ENCODE measurements at places on chromosomes 5 and 9. TPM values are rescaled to one million over a fixed set of nuclear protein-coding genes. Genes with fewer than 3 reads are reported as not detected.

- DNase-seq = no peak
These were observed 31.1 kb downstream of the UHRF2 start for GRCh38 chr9:6444128-6444527.

DNA sequence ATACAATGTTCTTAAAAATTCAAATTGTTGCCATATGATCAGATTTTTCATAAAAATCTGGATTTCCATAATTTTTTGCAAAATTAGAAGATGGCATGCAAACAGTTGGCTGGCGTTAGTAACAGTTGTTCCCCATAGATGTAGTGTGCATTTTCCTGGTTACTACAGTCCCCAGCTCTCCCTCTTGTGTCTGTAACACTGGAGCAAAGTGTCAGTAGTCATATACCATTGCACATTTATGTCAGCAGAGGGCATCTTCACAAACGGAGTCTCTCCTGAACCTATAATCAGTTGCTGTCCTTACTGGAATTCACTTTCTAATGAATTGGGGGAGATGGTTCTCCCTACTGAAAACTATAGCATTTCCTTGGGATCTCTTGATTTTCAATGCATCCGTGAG is 44.7 kb upstream of the DMAC1 start:
- no peak for DNase-seq

ARID3C gene
- not detected for total RNA-seq

DNA sequence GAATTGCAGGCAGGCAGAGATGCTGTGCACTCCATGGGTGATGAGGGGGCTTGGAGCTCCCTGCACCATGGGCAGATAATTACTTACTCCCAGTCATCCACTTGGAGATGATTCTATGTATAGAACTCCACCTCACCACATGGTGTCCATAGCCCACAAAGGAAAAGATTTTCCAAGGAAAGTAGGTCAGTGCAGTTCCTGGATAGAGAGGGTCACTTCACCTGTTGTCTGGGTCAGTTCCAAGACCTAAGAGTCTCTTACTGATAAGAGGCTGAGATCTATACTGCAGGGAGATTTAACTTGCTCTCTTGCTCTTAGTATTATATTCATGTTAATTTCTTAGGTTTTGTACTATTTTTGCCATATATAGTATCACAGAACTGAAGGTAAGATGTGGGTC is 113.9 kb upstream of the BRINP1 start:
- DNase-seq = no peak

- DNase-seq = no peak
These were observed 62.3 kb downstream of the RAPGEF1 start for GRCh38 chr9:131677444-131678180.

- DNase-seq = no peak
These were observed 475.1 kb upstream of the WWC1 start for GRCh38 chr5:167816354-167816753.

- DNase-seq = no peak
These were observed 70.9 kb downstream of the PRLR start for GRCh38 chr5:35159370-35159742.

QRFP gene
- not detected for total RNA-seq

ZNF782 gene
- total RNA-seq = 8.6 TPM

DNA sequence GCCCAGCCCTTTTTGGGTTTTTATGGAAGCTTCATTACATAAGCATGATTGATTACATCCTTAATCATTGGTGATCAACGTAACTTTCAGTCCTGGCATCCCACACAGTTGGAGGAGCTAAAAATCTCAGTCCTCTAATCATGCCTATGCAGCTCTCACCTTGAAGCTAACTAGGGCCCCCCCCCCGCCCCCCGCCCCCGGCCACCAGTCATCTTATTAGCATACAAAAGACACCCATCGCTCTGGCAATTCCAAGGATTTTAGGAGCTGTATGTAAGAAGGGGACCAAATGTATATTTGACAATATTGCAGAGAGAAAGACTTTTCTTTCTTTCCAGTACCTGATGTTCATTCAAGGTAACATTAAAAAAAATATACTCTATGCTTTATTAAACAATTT is 19.0 kb downstream of the ENC1 start:
- DNase-seq = no peak

DNA sequence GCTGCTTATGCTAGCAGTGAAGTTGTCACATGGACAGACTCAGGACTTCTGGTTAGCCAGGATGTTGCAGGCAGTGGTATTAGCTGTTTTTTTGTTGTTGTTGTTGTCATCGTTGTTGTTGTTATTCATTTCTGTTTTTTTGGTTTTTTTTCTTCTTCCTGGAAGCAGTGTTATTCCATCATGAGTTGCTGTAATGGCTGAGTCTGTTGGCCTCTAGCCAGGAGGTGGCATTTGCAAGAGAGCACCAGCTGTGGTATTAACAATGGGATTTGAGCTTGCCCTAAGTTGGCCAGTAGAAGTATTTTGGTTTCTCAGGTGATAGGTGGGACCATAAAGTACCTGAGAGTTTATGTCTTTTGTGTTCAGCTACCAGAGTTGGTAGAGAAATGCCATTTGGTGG is 561.1 kb downstream of the KCTD16 start:
- DNase-seq = no peak

DNA sequence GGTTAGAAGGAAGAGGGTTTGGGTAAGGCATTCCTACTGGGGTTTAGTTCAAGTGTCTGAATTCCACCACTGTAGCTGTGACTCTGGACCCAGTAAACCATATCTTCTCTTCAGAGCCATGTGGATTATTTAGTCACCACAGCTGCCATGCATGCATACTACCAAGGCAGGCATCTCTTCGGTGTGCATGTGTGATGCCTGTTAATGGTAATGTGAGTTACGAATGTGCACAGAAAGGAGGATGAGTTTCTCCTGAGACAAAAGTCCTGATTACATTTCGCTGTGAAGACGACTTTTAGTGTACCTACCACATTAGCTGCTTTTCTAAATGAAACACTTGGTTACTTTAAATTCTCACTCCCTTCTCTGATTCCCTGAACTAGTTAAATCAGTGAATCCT is 9.3 kb downstream of the PBX3 start:
- DNase-seq = no peak

BTNL3 gene
- total RNA-seq = not detected

NSG2 gene
- total RNA-seq = not detected
